NCI-H460 (cell line): ENCODE measurements at places on chromosomes 11 and 22. TPM values are rescaled to one million over a fixed set of nuclear protein-coding genes. Genes with fewer than 3 reads are reported as not detected.

The CRYBB2 gene
- total RNA-seq, result not detected in 2 replicates

GRCh38 chr11:12673601-12673923 is 659 bp upstream of the TEAD1 start:
- no peak for DNase-seq

DNA sequence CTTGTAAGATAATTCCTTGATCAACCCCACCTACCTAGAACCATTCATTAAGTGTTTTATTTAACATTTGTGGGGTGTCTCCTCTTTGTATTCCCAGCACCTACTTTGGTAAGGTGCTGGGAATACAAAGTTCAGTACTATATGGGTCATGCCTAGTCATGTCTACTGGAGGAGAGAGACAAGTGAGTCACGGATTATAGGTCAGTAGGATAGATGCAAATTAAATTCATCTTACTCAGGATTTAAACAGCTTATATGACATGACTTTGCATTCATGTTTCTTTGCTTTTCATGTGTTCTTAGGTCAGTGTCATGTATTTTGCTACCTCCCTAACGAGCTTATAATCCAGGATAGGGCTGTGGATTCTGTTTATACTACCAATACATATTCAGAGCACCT is 3.4 kb upstream of the FADS1 start:
- DNase-seq, result no peak

The CBLIF gene
- total RNA-seq, result not detected in 2 replicates

GRCh38 chr11:35619116-35619854 is 1.0 kb downstream of the FJX1 start:
- no peak for DNase-seq
